ENCODE measurements at places on chromosomes 2 and 18. TPM values are rescaled to one million over a fixed set of nuclear protein-coding genes. Genes with fewer than 3 reads are reported as not detected.

The TOGARAM2 gene
- 3.1 TPM for total RNA-seq

The TUBA3E gene
- total RNA-seq = not detected

The PSD4 gene
- total RNA-seq = 48.2 TPM

The PDCD1 gene
- not detected for total RNA-seq

DNA sequence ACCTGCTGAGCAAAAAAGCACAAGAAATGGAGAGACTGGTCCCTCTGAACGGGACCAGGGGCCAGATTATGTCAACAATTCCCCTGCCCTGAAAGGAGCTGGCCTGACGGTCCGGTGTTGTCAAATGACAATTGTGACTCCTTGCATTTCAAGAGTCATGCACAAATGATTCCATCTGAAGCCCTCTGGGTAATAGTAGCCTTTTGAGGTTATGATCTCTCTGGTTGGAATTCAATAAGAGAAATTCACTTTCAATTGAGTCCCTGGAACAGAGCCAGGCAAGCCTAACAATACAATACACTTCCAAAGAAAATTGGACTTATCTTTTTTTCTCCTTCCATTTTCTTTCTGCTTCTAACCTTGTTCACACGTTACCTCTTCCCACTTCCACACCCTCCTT, 116.9 kb downstream of the C1D start:
- DNase-seq = no peak

- DNase-seq = no peak
Observed at GRCh38 chr18:43022874-43023273, 92.6 kb downstream of the RIT2 start.

GRCh38 chr2:83471655-83472054, 987.4 kb downstream of the SUCLG1 start:
- no peak for DNase-seq

GRCh38 chr2:227153758-227154486, 10.1 kb downstream of the COL4A4 start:
- DNase-seq = peak; percentile 13

- no peak for DNase-seq
Observed at GRCh38 chr2:12457831-12458230, 258.9 kb upstream of the TRIB2 start.

GRCh38 chr2:201362396-201362795, 5.3 kb upstream of the FLACC1 start:
- DNase-seq = no peak

DNA sequence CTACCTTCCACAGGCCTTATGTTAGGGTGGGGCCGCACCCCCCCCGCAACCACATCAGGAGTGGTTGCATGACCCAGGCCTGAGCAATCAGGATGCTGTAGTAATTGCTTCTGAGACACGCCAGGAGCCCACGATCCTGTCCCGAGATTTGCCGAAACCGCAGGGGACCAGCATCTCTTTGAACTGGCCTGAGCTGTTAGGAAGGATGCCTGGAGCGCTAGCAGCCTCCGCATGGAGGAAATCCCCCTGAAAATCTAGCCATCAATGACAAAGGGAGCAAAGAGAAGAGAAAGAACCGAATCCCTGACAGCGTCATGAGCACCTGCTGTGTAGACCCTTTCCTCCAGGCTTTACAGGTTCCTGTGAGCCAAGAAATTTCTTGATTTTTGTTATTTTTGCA, 8.7 kb upstream of the TEX44 start:
- no peak for DNase-seq

DNA sequence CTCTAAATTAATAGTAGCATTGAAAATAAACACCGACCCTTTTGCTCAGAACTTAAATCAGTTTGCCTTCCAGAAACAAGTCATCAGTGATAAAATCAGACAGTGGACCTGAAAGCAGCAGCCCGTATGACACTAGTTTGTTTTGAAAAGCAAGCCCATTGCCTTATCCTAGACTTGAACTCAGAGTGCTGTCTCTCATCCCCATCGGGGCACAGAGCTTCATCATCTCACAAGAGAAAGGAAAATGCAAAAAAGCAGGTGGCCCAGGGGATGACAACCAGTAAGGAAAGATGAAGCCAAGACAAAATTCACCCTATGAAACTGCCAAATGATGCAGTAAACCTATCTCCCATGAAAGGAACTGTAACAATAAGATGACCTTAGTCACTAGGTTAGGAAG, 71.2 kb downstream of the CERKL start:
- DNase-seq = no peak

- DNase-seq = peak; percentile 39
Observed at GRCh38 chr2:85243101-85244072, 84.4 kb downstream of the TGOLN2 start.

DNA sequence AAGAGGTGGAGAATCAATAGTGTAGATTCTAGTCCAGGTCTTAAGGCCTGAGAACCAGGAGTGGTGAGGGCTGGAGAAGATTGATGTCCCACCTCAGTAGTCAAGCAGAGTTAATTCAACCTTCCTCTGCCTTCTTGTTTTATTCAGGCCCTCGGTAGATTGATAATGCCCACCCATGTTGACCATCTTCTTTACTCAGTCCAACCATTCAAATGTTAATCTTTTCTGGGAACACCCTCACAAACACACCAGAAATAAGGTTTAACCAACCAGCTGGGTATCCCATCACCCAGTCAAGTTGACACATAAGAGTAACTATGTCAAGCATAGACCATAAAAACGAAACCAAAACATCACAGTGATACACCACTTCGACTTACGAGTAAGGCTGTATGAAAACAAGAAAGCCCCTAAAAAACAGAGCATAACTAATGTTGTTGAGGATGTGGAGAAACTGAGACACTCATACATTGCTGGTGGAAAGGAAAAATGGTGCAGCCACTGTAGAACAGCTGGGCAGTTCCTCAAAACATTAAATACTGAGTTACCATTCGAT, 57.5 kb downstream of the SLC35F5 start:
- DNase-seq = no peak
